ENCODE measurements at places on chromosomes 3 and 15.

DNA sequence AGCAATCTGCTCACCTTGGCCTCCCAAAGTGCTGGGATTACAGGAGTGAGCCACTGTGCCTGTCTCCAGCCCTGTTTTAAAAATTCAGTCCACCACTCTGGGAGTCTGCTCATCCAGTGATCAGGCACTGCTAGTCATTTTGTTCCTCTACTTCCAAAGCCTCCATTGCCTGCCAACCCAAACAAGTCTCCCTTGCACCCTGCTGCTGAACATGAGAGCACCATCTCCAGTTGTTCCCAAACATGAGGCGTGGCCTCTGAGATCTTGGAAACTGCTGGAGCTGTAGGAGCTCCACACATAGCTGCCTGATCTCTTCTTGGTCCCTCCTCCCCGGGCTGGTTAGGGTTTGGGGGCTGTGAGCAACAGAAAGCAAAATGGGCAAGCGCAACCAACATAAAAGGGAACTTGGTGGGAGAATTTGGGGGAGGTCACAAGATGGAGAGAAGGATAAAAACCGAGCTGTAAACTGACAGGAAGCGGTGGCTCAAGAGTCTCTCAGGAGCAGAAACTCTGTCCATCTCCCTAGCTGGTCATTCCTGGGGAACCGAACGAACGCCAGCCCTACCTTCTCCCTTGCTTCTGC is 49.6 kb upstream of the TLE3 start:
- DNase-seq: no peak

DNA sequence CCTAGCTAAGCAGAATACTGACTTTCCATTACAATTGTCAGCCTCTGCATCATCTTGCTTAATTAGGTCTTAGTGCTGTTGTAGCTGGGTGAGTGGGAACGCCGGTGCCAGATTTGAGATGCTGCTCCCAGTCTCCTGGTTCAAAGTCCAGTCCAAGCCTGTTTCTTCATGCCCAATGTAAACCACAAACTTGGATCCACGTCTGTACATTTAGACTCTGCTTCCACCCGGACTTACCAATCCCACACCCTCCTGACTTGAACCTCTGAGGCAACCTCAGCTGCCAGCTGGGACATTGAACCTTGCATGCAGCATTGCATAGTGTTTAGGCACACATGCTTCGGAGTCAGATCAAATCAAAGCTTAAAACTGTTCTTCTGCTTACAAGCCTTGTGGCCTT is 43.0 kb downstream of the BCL2L10 start:
- no peak for DNase-seq

DNA sequence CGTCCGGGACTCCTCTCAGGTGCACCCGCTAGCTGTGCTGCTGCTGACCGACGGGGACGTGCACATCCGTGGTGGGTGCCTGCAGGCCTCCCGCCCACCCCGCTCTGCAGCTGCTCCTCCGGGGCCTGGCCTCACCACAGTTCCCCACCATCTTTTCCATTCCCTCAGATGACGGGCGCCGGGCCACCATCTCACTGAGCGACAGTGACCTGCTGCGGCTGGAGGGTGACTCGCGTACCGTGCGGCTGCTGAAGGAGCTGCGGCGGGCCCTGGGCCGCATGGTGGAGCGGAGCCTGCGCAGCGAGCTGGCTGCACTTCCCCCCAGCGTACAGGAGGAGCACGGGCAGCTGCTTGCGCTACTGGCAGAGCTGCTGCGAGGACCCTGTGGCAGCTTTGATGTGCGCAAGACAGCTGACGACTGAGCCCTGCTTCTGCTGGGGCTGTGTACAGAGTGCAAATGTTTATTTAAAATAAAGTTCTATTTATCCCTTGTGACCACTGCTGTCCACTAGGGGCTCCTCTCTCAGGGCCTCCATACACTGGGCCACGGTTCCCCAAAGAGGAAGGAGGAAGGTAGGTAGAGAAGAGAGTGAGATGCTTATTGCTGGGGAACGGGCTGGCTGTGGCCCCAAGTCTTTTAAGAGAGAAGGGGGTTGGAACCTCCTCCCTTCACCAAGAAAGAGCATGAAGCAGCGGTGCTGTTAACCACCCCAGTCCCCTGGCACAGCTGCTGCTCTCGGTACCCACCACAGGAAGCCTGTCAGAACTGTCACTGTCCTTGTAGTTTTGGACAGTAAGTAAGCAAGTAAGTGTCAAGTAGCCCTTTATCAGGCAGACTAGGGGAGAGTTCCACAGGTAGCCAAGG is 47.0 kb downstream of the DHX30 start:
- no peak for DNase-seq

- DNase-seq: no peak
Measured at GRCh38 chr15:67107014-67107812, 41.8 kb downstream of the SMAD3 start.

DNA sequence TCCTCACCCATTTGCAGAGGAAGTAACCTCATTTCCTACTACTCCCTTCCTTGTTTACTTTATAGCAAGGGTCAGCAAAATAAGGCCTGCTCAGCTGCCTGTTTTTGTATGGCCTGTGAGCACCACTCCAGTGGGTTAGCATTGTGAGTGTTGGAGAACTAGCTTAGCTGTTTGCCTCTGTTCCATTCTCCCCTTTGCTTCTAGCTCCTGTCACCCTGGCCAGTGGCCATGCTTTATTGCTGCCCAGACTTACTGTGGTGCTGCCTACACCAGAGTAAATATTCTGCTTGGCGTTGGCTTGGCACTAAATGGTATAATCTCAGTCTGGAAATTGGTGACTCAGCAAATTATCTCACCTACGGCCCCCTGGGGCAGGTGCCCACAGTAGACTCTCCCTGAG is 8.8 kb downstream of the PDCD6IP start:
- no peak for DNase-seq

DNA sequence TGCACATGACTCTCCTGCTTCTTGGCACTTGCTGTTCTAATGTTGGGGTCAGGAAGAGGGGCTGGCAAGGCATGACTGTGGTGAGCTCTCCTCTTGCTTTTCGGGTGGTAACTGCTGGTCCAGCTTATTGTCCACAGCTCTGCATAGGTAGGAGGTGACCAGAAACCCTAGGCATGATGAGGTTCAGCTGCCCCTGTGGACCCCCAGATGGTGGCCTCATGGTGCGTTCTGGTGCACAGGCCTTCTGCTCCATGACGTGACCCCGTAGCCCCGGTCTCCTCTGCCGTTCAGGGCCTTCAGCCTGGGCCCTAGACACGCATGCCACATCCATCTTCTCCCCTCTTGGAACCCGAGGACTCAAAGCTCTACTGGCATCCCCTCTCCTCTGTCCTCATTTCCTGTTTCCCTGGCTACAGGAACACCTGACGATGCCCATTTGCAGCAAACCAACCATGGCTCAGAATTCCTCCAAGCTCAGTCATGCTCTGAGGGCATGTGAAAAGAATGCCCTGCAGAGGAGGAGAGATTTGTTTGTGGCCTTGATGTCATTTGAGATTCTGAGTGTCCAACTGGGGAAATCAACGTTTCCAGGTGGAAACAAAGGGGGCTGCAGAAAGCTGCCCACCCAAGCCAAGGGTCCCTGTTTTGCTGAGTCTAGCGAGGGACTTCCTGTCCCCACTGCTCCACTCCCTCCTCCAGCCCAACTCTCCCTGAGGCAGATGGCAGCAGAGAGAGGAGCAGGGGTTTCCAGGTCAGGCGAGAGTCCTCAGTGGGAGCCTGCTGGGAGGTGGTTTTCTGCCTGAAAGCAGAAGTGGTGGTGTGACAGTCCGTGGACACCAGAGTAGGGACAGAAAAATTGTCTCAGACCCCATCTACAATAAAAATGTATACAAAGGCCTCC is 198.7 kb upstream of the LYSMD4 start:
- DNase-seq: no peak

DNA sequence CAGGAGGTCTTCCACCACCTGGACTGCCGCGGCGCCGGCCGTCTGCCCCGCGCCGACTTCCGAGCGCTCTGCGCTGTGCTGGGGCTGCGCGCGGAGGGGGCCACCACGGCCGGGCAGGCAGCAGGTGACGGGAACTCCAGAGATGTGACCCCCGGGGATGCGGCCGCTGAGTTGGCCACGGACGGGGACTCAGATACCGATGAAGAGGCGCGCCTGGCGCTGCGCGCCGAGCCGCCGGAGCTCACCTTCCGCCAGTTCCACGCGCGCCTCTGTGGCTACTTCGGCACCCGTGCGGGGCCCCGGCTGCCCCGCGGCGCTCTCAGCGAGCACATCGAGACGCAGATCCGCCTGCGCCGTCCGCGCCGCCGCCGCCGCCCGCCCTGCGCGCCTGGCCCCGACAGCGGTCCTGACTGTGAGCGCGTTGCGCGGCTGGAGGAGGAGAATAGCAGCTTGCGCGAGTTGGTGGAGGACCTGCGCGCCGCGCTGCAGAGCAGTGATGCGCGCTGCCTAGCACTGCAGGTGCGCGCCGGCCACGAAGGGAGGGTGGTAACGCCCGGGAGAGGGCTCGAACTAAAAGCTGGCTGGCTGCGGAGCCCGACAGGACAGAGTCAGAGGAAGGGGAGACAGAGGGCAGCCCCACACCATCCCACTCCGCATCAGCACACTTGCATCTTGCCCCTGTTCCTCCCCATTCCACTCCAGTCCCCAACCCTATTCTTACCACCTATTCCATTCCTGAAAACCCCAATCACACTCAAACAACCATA is 885 bp downstream of the EFCC1 start:
- DNase-seq: no peak

- DNase-seq: no peak
Measured at GRCh38 chr3:59107856-59108815, 58.3 kb upstream of the CFAP20DC start.

DNA sequence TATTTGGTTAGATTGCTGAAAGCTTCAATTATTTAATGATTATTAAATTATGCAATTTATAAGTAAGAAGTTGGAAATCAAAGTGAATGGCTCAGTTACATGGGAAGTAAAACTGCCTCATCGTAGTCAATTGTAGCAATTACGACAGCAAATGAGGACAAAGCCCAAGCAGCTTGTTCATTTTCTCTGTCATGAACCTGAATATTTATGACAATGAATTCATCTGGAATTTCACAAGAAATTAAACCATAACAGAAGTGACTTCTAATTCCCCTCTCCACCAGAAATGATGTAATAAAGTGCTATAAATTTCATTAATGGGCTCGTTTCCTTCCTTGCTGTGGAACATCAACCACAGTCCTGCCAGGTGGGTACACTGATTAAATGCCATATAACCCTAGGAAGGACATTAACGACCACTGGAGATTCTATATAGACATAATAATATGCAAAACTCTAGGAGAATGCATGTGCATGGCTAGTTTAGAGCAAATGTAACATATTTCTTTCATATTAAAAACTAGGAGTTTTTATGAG is 273.8 kb upstream of the DCBLD2 start:
- DNase-seq: no peak

GRCh38 chr3:151216641-151217607 is 13.9 kb upstream of the GPR171 start:
- DNase-seq: no peak

GRCh38 chr15:61075741-61076140 is 153.4 kb downstream of the RORA start:
- DNase-seq: no peak

DNA sequence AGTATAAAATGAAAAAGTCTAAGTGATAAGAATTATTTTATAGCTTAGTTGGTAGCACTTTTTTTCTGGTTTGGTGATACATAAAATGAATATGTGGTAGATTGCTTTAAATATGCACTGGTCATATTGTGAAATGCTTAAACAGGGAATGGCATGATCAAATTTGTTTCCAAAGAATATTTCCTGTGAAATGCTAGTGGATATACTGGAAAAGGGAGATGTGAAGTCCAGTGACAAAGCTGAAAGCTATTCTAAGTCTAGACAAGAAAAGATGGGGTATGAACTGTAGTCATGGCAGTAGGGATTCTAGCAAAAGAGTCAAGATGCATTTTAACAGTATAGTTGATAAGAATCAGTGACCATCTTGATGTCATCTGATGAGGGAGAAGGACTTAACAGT is 98.9 kb upstream of the MME start:
- DNase-seq: no peak

GRCh38 chr3:59857589-59858346 is 807.9 kb upstream of the CFAP20DC start:
- DNase-seq: peak; percentile 79

GRCh38 chr3:49424816-49425215 is 2.5 kb upstream of the AMT start:
- DNase-seq: no peak

- no peak for DNase-seq
Measured at GRCh38 chr3:27392950-27393679, 23.9 kb upstream of the NEK10 start.

DNA sequence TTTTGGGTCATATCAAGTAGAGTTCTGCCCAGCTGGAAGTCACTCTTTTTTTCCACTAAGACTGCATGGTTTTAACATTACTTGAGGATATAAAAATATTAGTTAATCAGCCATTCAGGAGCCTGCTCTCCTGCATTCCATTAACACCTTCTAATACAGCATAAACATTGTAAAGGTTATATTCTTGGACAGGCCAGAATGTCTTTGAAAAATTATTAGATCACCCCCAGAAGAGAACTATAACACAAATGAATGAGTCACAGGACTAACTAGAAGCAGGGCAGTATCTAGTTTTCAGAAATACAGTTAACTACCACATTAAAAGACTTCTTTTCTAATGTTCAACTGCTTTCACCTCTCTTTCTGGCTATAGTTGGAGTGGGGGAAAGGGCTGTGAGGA is 80.9 kb downstream of the THBS1 start:
- DNase-seq: no peak

GRCh38 chr3:15291589-15292541 is 40.5 kb downstream of the SH3BP5 start:
- no peak for DNase-seq

DNA sequence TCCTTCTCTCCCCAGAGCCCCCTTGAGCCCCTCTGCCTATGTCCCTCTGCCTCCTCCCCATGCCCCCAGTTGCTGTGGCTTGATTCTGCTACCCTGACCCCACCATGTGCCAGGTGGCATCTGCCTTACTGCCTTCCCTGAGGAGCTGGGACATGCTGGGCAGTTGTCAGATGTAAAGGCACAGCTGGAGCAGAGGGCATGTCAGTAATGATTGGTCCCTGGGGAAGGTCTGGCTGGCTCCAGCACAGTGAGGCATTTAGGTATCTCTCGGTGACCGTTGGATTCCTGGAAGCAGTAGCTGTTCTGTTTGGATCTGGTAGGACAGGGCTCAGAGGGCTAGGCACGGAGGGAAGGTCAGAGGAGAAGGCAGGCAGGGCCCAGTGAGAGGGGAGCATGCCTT is 3.5 kb upstream of the PPCDC start:
- DNase-seq: no peak

- DNase-seq: no peak
Measured at GRCh38 chr3:47261301-47261700, 21.3 kb downstream of the KIF9 start.

- DNase-seq: no peak
Measured at GRCh38 chr3:195213639-195214315, 57.2 kb downstream of the XXYLT1 start.

Data from SHP77 (cell line).